ENCODE measurements at places on chromosomes 5 and 9. TPM values are rescaled to one million over a fixed set of nuclear protein-coding genes. Genes with fewer than 3 reads are reported as not detected.

Gene DEPDC1B
- total RNA-seq, result 18.3 TPM

Gene CDC20B
- not detected for total RNA-seq

Gene PHF24
- 4.4 TPM for total RNA-seq

Gene PDZD2
- 1.5 TPM for total RNA-seq

Gene BHMT2
- 0.69 TPM for total RNA-seq

Gene CCL28
- total RNA-seq, result 29.5 TPM

Gene CDX1
- total RNA-seq, result not detected

Gene FBP2
- not detected for total RNA-seq

Gene MTAP
- 86.4 TPM for total RNA-seq

Gene OR13C2
- not detected for total RNA-seq

Gene ZBTB34
- total RNA-seq, result 9.7 TPM

Gene BARHL1
- not detected for total RNA-seq

Gene PCDHA7
- total RNA-seq, result under 0.01 TPM

Gene ARID3C
- total RNA-seq, result 0.15 TPM

Gene CNTFR
- total RNA-seq, result not detected

Gene COL23A1
- 0.34 TPM for total RNA-seq

Gene MCTP1
- total RNA-seq, result 50.4 TPM

Gene SRA1
- 36.3 TPM for total RNA-seq

Gene CIZ1
- total RNA-seq, result 30.6 TPM

Gene C5orf58
- not detected for total RNA-seq

Gene OR1J2
- not detected for total RNA-seq

Gene PCDHGB5
- total RNA-seq, result 20.0 TPM

Gene SH3PXD2B
- total RNA-seq, result 115 TPM

Gene DMRT3
- total RNA-seq, result not detected

Gene CDKN2B-AS1
- 3.8 TPM for total RNA-seq

Gene ARAP3
- 16.7 TPM for total RNA-seq

Gene GGTA1
- total RNA-seq, result not detected

Gene DRD1
- total RNA-seq, result 0.15 TPM

Gene FLT4
- under 0.01 TPM for total RNA-seq

Gene GLRA1
- total RNA-seq, result not detected

Gene NPR3
- total RNA-seq, result 1.1 TPM

Gene MELK
- total RNA-seq, result 64.6 TPM

Gene LCN9
- total RNA-seq, result not detected

Gene CEL
- under 0.01 TPM for total RNA-seq

Gene ADAMTS2
- 3.1 TPM for total RNA-seq

Gene OSTF1
- total RNA-seq, result 38.0 TPM

Gene IFNK
- not detected for total RNA-seq

Gene PAEP
- total RNA-seq, result 4.9 TPM

Gene HSPB3
- total RNA-seq, result not detected

Gene SLF1
- total RNA-seq, result 12.7 TPM

Gene GRIN3A
- not detected for total RNA-seq
